RPMI7951 (cell line): ENCODE measurements at places on chromosomes 7 and 10. TPM values are rescaled to one million over a fixed set of nuclear protein-coding genes. Genes with fewer than 3 reads are reported as not detected.

DNA sequence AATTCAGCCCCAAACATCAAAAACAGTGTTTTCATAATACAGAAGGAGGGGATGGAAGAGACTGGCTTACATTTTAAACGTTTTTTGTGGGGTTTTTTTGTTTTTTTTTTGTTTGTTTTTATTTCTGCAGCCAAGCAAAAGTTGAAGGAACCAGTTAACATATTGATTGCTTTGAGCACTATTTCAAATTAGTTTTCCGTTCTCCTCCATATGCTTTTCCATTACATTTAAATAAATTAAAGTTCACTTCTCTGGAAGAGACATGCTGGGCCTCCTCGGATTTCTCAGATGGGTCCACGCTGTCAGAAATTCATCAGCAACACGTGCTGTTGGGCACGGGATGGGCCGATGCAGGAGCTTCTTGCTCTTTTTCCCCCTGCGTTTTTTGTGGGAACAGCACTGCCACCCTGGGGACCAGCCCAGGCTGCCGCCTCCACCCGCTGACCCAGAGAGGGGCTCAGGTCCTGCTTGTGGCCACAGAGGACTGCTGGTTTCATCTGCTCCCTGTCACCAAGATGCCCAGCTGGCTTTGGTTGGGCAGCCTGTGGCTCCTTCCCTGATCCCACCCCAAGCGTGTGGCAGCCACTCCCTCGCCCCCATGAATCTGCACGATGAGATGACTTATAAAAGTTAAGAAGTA is 67.7 kb upstream of the CHST15 start:
- no peak for DNase-seq

DNA sequence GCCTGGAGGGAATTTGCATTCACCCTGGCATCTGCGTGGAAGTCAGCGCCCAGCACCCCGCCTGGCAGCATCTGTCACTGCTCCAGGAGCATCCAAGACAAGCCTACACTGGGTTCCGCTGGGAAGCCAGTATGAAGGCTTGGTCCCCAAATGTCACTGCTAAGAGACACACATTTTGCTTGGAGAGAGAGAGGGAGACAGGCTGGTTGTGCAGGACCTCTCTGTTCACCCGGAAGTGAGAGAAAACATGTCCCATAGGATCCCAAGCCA is 119.5 kb downstream of the SEC23IP start:
- DNase-seq = no peak

DNA sequence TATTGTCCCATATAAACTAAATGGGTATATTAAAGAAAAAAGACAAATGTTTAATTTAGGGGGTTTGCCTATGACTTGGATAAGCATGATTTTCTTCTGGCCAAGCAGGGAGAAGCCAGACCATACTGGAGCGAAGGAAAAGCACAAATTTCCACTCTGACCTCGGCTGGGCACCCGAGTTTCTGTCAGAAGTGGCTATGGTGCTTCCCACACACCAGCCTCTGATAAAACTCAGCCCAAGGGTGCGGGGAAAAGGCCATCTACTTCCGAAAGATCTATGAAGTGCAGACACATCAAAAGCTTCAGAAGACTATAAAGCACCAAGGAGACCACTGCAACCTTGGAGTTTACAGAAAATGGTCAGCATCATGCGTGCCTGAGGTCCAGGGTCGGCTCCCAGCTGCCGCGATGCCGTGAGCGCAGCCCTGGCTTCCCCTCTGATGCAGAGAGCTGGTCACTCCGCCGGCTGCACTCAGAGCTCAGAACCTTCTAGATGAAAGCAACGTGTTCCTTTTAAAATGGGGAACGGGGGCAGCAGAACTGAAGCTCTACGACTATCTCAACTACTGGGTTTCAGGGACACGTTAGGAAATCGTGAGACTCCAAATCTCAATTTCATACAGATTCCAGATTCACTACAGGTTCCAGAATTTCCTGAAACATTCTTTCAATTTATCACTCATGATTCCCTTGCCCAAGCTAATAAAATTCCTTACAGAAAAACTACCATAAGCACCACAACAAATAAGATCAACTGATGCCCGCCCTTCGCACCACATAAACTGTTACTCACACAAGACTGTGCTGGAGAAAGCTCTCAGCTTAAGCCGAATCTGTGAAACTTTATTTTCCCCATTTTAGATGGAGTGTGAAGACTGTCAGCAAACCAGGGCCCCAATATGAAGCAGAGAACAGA is 84.5 kb downstream of the DIP2C start:
- no peak for DNase-seq

- DNase-seq = no peak
Measured at GRCh38 chr7:120806669-120807068, 51.3 kb downstream of the TSPAN12 start.

DNA sequence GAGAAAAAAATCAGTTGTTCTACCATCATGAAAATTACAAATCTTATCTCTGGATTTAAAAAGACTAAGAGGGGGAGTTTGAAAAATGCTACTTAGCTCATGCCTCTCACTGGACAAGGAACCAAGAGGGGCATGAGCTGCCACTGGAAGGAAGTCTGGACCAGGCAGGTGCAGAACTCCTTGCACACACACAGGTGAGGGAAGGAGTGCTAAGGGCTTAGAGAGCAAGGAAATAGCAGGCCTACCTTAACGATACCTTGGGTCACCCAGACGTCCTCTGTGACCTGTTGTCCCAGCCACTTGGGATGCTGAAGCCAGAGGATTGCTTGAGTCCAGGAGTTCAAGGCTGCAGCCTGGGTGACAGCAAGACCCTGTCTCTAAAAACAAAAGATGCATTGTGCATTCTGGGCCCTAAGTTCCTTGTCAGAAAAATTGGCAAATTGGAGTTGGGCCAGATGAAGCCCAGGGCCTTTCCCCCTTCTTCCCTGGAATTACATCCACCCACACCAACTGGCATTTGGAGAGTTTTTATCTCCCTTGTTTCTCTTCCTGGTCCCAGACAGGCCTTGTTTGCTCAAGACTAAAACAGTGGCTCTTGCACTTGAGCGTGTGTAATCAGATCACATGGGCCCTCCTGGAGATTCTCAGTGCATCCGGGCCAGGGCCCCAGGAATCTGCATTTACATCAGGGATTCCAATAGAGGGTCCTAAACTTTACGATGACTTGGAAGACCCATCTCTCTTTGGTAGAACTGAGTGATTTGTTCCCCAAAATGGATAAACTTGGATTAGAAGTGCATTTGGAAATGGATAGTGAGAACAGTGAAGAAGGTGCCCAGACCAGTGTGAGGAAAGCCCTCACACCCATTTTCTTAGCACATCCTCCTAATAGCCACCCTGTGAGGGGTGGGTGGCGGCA is 3.0 kb downstream of the DDIT4 start:
- DNase-seq = peak; percentile 76

The GPR22 gene
- total RNA-seq = not detected in 2 replicates

DNA sequence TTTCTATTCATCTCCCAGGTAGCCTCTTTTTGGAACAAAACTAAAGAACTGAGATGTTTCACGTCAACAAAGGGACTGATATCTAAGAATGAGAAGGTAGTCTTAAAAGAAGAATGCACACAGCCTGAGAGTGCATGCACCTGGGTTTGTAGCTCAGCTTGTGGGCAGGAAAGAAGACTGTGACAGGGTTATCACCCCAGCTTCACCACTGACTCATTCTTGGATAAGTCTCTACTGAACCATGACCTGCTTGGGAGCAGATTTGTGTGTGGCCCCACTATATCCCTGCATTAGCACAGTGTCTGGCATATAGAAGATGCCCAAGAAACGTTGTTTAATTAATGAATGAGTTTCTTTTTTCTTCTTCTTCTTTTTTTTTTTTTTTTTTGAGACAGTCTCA is 187.5 kb downstream of the GPAM start:
- no peak for DNase-seq

DNA sequence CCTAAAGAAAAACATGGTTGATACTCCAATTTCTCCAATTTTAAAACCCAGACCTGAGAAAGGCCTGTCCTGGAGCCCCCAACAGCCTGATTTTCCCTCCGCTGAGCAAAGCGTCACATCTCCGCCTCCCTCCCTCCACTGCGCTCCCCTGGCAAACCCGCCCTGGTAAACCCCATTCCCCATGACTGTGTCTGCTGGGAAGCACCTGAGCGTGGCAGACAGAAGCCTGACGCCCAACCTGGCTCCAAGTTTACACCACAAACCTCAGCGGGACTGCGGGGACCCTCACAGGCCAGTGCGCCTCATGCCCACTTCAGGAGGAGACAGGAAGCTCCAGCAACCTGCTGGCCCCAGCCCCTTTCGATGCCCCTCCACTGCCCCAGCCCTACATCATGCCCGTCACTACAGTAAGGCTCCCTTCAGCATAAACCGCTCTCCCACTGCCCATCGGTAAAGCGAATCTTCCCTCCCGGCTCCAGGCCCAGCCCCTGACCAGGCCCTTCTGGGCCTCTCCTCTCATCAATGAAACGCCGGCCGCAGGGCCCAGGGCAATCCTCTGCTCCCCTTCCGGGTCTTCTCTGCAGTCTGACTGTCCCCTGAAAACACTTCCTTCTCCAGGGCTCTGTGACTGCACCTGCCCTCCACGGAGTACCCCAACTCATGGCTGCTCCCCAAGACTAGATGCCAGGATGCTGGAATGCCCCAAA is 233.3 kb downstream of the MAD1L1 start:
- DNase-seq = no peak

GRCh38 chr10:89515031-89515841 is 20.2 kb downstream of the SLC16A12 start:
- DNase-seq = peak; percentile 93

- DNase-seq = no peak
Measured at GRCh38 chr10:69228151-69228550, 8.0 kb downstream of the HKDC1 start.

The CHST12 gene
- 5.9 and 8.0 TPM in 2 replicates for total RNA-seq

DNA sequence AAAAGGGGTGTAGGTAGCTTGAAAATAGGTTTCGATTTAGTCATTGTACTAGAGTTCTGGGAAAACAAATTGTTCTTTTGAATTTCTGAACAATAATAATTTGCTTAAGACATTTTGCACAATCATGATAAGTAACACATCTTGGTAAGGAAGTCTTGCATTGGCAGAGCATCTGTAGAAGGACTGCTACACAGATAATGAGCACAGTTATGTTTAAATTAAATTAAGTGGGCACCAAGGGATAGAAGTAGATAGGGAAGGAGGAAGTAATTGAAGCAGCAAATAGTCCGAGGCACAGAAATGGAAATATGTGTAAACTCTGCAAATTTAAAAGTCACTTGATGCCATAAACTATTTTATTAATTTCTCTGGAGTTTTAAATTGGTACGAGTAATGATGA is 122.4 kb downstream of the CHN2 start:
- DNase-seq = no peak

The OR6B1 gene
- not detected in 2 replicates for total RNA-seq

DNA sequence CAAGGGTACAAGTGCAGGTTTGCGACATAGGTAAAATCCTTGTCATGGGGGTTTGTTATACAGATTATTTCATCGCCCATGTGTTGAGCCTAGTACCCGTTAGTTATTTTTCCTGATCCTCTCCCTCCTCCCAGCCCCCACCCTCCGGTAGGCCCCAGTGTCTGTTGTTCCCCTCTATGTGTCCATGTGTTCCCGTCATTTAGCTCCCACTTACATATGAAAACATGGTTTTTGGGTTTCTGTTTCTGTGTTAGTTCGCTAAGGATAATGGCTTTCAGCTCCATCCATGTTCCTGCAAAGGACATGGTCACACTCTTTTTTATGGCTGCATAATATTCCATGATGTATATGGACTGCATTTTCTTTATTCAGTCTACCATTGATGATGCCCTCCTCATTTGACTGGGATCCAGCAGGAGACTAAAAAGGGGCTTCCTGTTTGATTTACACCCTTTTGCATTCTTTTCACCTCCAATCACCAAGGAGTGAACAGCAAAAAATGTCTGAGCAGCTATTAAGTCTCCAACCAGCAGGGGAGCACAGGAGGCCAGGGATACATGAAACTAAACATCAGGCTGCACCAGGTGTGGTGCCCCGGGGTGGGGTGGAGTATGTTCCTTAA is 188.2 kb downstream of the SKIDA1 start:
- DNase-seq = no peak

DNA sequence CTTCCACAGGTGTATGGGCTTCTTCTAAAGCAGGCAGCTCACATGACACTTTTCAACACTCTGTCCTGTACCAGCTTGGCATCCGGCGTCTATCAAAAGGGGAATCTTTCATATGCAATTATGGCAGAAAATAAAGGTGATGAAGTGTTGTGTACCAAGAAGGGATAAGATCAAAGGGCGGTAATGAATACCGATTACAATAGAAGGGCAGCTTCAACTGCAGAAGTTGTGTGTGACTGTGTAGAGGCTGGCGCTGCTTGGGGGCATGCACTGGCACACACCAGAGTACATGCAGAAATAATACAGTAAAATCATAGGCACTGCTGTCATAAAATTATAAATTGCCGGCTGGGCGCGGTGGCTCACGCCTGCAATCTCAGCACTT is 744.7 kb downstream of the LRMDA start:
- no peak for DNase-seq

- no peak for DNase-seq
Measured at GRCh38 chr10:100729862-100730724, 15.3 kb upstream of the PAX2 start.

GRCh38 chr7:41943094-41943577 is 240.2 kb upstream of the INHBA start:
- peak; percentile 83 for DNase-seq
